Lower lobe of right lung (tissue), 2 donors: ENCODE measurements at places on chromosomes 13 and 19. TPM values are rescaled to one million over a fixed set of nuclear protein-coding genes. Genes with fewer than 3 reads are reported as not detected.

DNA sequence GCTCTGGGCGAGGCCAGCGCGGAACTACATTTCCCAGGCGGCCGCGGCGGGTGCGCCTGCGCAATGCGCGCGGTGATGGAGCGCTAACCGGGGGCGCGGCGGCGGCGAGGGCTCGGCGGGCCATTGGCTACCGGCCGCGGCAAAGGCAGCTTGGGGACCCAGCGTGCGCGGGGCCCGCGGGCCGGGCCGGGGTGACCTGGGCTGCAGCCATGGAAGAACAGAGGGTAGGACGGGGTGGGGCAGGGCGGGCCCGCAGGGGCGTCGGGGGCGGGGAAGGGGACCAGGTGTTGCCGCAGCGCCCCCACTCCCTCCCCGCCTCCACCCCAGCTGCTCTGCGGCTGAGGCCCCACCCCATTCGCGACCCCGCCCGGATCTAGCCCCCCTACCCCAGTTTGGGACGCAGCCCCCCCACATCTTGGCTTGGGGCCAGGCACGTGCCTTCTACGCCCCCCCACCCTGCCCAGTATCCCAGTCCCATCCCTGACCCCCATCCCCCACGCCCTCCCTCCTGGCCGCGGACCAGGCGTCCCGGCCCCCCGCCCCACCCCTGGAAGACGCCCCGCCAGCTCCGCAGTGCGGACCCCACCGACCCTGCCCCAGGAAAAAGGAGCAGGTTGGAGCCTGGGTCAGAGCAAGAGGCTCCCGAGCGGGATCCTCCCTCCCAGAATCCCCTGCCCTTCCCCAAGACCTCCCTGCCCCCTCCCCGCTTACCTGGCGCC is at the start of gene FSD1:
Gene FSD1, plus strand, starts transcription at position 61 of the 719 bp plus-strand sequence. Its CDS starts 149 bp downstream, at position 210.
- DNase-seq = no peak

- DNase-seq = no peak
Measured at GRCh38 chr13:103277959-103278694, 211.9 kb upstream of the SLC10A2 start.

GRCh38 chr19:29908963-29909944 is 32.8 kb upstream of the URI1 start:
- DNase-seq = no peak

- no peak for DNase-seq
Measured at GRCh38 chr13:64884976-64885375, 2345.2 kb downstream of the PCDH9 start.

DNA sequence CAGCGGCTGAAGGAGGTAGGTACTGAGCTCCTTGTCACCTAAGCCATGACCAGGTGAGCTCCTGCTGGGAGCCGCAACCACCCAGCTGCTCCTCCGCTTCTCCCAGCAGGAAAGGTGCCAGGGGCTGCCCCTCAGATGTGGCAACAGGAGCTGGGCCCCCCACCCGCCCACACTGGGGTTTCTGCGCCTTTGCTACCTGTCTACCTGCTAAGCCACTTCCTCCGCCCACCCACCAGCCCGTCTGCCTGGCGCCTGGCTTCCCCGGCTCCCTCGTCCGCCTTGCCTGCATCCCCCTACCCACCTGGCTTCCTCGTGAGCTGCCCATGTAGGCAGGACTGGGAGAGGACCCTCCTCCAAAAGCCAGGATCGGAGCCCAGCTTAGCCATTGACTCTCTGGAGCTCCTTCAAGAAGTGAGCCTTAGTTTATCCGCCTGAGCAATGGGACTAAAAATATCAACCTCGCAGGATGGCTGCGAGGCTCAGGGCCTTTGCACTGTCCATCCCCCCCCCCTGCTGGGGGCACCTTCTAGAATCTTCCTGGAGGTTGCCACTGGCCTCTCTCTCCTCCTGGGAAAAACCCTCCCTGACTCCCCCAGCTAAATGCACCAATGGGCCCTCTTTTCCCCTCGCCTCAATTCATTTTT is 55.8 kb upstream of the KLF2 start:
- no peak for DNase-seq

- no peak for DNase-seq
Measured at GRCh38 chr13:63367522-63368198, 1952.0 kb upstream of the PCDH20 start.

The LYPD5 gene
- 7.5 TPM for total RNA-seq

DNA sequence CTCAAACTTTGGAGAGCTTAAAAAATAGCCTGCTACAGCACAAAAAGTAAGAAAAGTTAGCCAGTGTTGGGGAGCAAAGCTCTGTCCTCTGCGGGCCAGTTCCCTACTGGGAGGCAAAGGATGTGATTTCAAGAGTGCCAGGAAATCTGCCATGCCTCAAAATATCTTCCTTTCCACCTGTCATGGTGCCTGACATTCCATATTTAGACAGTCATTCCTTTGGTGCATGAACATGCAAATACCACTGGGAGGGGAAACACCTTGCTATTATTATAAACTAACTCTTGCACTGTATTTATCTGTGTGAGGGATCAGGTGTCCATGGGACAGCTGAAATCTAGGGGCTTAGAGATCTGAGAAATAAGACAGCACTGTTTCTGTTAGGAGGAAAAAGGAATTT is 10.3 kb downstream of the FREM2 start:
- no peak for DNase-seq

The THSD1 gene
- 14.9 TPM for total RNA-seq

DNA sequence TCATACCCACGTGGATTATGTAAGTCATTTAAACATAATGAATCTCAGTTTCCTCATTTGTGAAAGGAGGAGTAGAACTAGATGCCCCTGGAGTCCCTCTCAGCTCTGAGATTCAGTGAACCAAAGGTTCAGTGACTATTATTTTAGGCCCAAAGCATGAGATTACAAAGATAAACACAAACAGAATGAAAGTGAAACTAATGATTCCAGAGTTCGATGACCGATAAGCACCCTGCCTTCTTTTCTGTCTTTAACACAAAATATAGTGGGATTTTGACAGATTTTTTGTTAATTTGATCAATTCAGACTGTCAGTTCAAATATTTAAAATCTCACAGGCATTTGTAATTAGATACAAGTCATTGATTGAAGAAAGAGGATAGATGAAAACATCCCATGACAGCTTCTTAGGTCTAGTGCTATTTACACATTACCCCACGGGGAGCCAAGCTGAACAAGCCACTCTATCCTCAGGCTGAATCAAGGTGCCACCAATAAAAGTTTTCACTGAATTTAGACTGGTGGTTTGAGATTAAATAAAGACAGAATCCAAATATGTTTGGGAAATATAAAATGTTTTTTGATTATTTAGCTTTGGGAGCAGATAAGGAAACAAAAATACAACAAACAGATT is 64.6 kb upstream of the RAP2A start:
- no peak for DNase-seq

DNA sequence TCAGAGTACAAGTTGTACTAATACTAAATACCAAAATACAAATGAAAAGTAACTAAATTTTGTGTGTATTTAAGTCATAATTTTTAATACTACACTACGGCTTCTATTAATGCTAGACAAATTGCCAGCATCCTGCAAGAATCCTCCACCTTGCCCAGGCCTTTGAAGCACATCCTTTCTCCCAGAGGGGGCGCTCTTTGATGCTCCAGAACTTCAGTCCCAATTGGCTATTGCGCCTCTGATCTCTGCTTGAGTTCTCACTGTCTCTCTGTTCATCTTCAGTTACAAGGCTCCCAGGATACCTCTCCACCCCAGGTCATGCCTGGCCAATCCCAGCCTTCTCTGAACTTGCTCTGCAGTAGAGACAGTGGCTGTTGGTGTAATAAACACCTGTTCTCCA is 141.0 kb downstream of the DCLK1 start:
- DNase-seq = no peak

DNA sequence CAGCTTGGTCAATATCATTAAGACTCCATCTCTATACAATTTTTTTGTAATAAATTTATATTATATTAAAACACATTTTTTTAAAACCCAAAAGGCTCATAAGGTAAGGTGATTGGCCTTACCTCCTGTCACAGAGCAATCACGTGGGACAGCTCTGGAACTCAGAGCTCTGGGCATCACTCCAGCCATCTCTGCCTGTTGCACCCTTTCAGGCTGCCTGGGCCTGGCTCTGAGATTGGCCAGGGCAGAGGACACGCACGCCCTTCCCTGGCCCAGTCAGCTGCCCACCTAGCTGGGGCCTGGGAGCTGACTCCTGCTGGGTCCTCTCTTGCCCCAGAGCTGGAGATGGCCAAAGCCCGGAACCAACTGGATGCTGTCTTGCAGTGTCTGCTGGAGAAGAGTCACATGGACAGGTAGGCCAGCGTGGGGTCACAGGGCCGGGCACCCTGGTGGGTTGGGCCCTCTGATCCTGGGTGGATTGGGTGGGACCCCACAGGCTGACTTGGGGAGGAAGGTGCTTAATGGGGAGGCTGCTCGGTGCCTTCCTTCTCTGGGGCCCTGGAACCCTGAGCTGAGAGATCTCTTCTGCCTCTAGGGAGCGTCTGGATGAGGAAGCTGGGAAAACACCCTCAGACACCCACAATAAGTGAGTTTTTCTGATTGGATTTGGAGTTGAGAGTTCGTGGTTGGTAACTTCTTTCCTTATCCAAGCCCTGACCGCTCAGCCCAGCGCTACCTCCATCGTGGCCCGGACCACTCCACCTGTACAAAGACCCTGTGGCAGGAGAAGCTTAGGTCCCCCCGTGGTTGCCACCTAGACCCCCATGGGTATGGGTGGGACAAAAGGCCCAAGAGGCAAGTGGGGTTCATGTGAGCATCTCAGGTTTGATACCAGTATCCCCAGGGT is 3.7 kb downstream of the LIN37 start:
- DNase-seq = no peak

DNA sequence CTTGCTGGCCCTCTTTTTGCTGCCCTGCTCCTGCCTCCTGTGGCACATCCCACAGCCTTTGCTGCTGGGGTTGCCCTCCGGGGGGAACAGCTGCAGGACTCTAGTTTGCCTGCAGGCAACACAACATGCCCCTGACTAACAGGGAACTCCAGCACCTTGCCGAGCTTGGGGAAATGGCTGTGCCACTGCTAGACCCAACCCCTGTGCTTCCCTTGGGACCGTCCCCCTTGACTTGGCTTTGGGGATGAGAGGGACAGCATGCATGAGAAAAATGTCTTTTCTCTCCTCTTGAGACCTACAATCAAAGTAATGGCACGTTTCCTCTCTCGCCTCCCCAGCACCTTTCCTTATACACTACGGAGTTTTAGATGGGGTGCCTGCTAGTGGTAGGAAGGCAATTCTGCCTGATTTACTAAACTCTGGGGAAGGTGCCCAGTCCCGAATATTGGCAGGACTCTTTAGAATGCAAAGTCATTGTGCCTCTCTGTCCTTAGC is 12.4 kb upstream of the VWA8 start:
- DNase-seq = no peak

GRCh38 chr13:60335531-60335930 is 61.5 kb upstream of the TDRD3 start:
- no peak for DNase-seq

- no peak for DNase-seq
Measured at GRCh38 chr19:17775245-17775927, 19.6 kb upstream of the B3GNT3 start.

DNA sequence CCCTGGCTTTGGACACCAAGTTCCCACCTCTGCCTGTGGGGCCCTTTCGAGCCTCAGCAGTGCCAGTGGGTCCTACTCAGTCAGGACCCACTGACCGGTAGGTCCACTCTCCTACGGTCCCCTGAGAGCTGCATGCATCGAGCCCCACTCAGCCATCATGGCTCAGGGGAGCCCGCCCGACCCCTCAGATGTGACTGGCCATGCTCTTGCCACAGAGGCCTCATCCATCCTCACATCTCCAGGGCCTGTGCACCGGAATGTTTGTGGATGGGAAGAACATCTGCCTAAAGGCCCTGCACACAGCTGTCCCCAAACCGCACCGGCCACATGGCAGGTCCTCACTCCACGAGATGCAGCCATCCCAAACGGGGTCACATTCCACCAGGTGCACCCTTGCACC is 52.6 kb upstream of the C13orf46 start:
- no peak for DNase-seq

DNA sequence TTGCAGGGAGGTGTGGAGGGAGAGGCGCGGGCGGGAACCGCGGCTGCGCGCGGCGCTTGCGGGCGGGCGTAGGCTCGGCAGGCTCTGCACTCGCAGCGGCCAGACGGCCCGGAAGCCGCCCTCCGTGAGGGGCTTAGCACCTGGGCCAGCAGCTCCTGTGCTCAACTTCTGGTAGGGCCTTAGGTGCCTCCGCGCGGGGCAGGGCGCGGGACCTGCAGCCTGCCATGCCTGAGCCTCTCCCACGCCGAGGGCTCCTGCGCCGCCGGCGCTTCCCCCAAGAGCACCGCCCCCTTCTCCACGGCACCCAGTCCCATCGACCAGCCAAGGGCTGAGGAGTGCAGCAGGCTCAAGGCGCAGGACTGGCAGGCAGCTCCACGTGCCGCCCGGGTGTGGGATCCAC is 940.8 kb upstream of the PCDH9 start:
- DNase-seq = no peak

GRCh38 chr13:106499113-106499512 is 36.3 kb downstream of the EFNB2 start:
- no peak for DNase-seq

- DNase-seq = no peak
Measured at GRCh38 chr19:1401138-1401888, at the start of gene GAMT. Gene GAMT (minus strand): TSS chr19:1401542. CDS start chr19:1401476, 66 bp downstream.

The PALM3 gene
- total RNA-seq = 7.7 TPM
